ENCODE measurements at places on chromosomes 6 and 20. TPM values are rescaled to one million over a fixed set of nuclear protein-coding genes. Genes with fewer than 3 reads are reported as not detected.

The GMPR gene
- total RNA-seq, result 68.2 TPM

The SEMG1 gene
- total RNA-seq, result not detected

DNA sequence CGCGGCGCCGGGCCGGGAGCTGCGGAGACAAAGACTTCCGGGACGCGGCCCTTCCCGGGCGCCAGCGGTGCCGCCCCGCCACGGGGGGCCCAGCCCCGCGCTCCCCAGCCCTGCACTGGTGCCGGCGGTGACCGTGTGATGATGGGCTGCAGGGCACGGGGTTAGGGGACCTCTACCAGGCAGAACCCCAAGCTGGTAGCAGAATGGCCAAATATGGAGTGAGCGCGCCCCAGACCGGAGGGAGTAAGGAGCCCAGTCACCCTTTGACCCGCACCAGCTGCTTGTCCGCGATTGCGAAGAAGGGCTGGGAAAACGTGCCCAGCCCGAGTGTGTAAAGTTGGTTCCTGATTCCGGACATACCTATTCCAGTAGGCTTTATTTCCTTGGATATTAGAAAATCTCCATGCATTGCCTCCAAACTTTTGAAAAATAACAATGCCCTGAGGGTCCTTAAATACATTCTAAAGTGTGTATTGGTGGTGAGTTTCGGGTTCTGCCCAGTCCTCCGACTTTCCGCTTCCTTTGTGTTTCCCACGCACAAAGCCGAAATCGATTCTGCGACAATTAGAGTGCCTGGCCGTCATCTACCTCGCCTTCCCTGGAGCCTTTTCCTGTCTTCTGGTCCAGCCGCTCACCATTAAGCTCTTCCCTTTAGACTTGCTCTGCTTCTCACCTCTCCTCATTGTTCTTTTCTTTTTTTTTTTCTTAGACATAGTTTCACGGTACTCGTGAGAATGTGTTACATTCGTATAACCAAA, 1.1 kb downstream of the ABRACL start:
- peak; percentile 89 for DNase-seq

DNA sequence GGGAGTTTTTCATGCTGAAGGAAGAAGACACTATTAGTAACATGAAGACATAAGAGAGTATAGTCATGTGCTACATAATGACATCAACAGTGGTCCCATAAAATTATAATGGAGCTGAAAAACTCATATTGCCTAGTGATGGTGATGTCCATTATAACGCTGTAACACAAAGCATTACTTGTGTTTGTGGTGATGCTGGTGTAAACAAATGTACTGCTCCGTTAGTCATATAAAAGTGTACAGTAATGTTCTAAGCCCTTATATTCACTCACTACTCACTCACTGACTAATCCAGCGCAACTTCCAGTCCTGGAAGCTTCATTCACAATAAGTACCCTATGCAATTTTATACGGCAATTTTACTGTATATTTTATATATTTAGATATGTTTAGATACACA, 26.8 kb upstream of the ASF1A start:
- DNase-seq, result no peak

DNA sequence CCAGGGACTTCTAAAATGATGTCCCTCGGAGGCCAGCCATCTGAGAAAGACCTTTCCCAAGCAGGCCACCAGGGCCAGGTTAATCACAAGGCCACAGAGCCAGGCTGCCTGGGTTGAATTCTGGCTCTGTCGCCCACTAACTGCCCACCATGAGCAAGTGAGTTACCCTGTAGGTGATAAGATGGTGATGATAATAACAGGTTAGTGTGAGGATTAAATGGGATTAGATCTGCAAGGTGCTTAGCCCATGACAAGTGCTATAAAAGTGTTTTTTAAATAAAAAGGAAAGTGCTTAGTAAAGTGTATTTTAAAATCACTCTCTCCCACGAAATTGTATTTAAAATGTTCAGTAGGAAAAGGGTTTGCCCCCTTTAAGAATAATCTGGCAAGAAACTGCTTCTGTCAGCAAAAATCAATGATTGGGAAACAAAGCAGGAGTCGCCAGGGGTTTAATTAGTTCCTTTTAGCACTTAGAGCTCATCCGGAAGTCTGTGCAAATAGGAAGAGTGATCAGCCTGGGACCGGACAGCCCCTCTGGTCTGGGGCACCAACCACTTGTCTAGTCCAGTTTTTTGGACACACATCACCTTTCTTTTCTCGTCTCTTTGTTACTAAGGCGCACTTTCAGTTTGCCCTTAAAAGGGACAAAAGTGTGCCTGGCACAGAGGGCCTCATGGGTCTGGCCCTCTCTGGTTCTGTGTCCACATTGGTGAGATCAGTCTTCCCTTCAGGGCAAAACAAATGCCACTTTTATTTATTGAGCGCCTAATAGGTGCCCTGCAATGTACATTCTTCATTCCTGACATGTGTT, 150.4 kb downstream of the GRM4 start:
- DNase-seq, result no peak

- DNase-seq, result no peak
Measured at GRCh38 chr6:155187994-155188706, 75.7 kb upstream of the CLDN20 start.

GRCh38 chr6:44062771-44063560, 64.3 kb downstream of the MRPL14 start:
- peak; percentile 56 for DNase-seq

- no peak for DNase-seq
Measured at GRCh38 chr20:52899041-52899608, 73.0 kb upstream of the TSHZ2 start.
